ENCODE measurements at places on chromosomes 7 and 10. TPM values are rescaled to one million over a fixed set of nuclear protein-coding genes. Genes with fewer than 3 reads are reported as not detected.

The OR6B1 gene
- total RNA-seq, result not detected

The PAPSS2 gene
- 122 TPM for total RNA-seq

The SLC13A1 gene
- not detected for total RNA-seq

The CALHM1 gene
- total RNA-seq, result not detected

The NKX1-2 gene
- total RNA-seq, result not detected

The SPDYE16 gene
- total RNA-seq, result not detected

The AZGP1 gene
- not detected for total RNA-seq

The HMX3 gene
- total RNA-seq, result not detected

The NEUROG3 gene
- total RNA-seq, result not detected

Measured in myometrial cell (primary cell).